ENCODE measurements at places on chromosomes 5 and 9.

DNA sequence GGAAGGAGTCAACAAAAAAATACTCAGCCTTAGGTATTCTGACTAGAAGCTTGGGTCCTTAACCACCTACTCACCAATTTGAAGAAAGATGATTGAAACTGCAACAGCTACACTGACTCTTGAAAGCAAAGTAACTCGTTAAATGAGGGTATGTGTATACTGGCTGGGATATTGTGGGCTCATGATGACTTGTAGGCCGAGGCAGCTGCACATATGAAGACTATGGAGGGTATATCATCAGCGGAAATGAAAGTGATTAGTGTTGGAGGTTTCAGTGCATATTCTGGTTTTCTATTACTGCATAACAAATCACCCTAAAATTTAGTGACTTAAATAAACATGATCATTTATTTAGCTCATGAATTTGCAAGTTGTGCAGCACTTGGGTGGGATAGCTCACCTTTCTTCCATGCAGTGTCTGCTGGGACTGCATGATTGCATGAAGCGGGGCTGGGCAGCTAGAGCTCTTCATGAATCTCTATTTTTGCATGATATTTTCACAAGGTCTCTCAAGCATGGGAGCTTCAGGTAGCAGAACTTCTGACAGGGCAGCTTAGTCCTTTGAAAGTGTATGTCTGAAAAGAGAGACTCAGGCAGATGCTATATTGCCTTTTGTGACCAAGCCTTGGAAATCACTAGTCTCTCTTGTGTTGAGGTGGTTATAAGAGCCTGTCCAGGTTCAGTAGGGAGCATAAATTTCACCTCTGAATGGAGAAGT, 96.1 kb upstream of the CDKN2B start:
- no peak for DNase-seq

GRCh38 chr5:69188811-69189161, 597 bp upstream of the CENPH start:
- DNase-seq: no peak

GRCh38 chr5:110963495-110963894, 108.0 kb upstream of the TSLP start:
- DNase-seq: no peak

GRCh38 chr5:93715327-93715726, 26.1 kb downstream of the POU5F2 start:
- no peak for DNase-seq

- DNase-seq: no peak
These were observed 153.2 kb downstream of the GOLPH3 start for GRCh38 chr5:32020946-32021345.

GRCh38 chr5:35822511-35822910, 34.2 kb upstream of the IL7R start:
- DNase-seq: no peak

GRCh38 chr5:166302166-166302565, 1989.3 kb upstream of the WWC1 start:
- no peak for DNase-seq

- DNase-seq: no peak
These were observed 16.5 kb downstream of the DAB2IP start for GRCh38 chr9:121667890-121668289.

GRCh38 chr9:108547411-108548135, 308.2 kb downstream of the ACTL7B start:
- DNase-seq: no peak

- DNase-seq: no peak
These were observed 5.6 kb downstream of the RMI1 start for GRCh38 chr9:83986195-83986594.

GRCh38 chr5:36444582-36445418, 143.1 kb upstream of the RANBP3L start:
- no peak for DNase-seq

DNA sequence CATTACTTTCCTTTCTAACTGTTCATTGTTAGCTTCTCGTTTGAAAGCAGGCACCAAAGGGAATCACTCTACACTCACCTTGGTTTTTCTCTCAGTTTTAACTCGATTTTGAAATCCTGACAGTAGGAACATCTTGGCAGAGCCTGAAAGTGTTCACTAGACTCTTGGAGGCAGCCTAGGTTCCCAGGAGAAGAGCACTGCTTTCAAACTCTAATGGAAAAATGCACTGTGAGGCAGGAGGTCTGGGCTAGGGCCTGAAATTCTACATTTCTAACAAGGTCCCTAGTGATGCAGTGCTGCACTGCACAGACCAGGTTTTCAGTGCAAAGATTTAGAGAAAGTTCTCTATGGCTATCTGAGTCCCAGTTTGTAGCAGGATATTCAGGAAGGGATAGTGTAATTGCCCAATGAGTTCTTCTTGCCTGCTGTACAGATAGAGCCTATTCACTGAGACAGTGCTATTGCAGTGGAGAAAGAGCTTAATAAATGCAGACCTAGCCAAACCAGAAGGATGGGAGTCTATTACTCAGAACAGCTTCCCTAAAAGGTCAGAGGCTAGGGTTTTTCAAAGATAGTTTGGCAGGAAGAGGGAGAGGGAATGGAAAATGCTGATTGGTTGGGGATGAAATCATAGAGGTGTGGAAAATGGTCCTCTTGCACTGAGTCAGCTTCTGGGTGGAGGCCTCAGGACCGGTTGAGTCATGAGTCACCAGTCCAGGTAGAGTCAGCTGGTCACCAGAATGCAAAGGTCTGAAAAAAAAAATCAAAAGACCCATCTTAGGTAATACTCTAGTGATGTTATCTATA, 153.9 kb downstream of the GPBP1 start:
- no peak for DNase-seq

DNA sequence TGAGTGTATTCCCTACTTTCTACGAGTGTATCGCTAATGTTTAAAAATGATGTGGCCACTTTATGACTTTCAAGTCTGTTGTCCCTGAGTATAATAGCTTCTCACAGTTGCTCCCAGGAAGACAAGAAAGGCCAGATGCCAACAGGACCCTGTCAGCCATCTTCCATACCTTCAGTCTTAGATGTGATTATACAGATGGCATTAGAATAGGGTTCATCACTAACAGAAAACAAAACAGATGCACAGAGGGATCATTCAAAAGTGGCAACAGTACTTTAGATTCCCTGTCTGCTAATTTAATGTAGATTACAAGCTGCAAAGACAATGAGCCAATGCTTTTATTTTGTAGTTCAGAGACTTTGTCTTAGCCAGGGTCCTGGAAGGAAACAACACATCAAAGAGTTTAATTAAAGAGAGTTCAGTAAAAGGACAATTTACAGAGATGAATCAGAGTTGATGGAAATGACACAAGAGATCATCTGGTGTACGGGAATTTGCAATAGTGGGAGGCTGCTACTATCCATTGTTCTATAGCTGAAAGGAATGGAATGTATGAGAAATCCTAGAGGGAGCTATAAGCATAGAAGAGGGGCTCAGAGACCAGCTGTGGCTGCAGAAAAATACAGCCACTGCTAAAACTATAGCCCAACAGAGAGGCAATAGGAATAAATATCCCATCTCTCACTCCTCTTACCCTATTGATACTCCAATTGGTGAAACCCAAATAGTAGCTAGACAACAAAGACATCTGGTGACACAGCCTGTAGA, 393.7 kb upstream of the SMC2 start:
- no peak for DNase-seq

- DNase-seq: peak; percentile 34
These were observed 14.9 kb downstream of the COL5A1 start for GRCh38 chr9:134656334-134657006.

DNA sequence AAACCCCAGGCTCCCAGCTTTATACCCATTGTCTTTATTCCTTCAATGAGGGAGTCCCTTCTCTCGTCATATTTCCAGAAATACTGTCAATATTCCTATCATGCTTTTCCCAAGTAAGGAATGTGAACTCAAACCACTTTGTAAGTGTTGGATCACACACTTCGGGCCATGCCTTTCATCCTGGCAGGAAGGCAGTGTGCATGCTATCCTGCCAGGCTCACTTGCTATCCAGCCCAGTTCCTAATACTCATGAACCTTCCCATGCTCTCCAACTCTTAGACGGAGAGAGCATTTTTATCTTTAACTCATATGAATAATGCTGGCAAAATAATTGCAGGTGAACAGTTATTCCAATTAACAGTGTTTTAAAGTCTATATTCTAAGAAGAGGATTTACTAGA, 639.9 kb upstream of the ACO1 start:
- no peak for DNase-seq

GRCh38 chr5:31889001-31889561, 250.2 kb downstream of the PDZD2 start:
- DNase-seq: peak; percentile 40

DNA sequence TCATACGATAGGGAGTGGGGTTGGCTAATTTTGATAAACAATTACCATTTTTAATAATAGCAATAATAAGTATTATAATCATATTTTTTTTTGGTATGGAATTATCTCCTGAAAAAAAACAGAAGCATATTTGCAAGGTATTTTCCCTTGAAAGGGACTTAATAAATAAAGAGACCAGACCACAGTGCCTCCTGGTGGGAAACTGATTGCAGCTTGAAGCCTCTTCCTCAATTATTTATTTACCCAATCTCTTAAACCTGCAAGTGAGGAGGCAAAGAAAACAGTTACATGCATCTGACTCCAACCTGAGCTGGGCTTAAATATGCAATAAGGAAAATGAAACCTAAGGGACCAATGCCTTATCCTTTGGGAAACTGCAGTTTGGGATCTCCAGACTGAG, 388.1 kb upstream of the ACO1 start:
- DNase-seq: no peak

DNA sequence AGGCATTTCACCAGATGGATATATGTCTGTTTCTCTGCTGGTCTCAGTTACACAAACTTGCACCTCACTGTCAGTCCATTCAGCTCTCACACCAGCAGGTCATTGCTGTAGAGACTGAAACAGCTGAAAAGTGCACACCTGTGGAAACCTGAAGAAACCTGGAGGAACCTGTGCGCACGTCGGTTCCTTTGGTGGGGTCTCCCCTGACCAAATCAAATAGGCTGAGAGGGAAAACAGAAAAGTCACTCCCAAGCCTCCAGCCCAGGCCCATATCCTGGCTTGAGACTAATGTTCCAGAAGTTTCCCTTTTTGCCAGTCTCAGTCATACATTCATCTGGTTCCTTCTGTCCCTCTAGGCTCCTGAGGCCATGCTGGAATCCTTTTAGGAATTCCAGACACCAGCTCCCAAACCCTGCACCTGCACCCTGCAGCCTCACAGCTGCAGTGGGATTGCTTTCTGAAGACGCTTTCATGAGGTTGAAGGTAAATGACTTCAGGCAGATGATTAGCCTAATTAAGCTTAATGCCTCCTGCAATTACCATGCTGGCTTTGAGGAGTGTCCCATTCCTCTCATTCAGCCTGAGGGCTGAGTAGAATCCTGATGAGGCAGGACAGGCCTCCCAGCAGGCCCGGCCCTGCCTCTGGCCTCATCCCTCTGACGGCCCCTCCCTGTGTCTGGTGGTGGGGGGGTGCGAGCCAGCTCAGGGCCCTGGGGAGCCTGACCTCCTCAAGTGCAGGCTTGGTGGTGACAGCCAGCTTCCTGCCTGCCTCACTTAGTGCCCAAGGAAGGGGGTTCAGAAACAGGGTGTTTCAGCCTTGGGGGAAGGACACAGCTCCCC, 24.3 kb upstream of the CXCL14 start:
- no peak for DNase-seq

GRCh38 chr5:144284931-144285502, 114.3 kb downstream of the KCTD16 start:
- no peak for DNase-seq

- DNase-seq: no peak
These were observed 21.2 kb downstream of the DAPK1 start for GRCh38 chr9:87518702-87519335.

DNA sequence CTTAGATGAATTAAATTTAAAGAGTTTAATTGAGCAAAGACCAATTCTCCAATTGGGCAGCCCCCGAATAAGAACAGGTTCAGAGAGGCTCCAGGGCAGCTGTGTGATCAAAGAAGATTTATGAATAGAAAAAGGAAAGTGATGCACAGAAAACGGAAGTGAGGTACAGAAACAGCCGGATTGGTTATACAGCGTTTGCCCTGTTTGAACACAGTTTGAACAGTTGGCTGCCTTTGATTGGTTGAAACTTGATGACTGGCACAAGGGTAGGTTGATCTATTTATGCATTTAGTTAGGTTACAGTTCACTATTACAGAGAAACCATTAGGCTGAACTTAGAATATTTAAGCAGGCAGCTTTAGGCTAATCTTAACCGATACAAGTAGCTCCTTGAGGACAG, 29.5 kb downstream of the NIM1K start:
- no peak for DNase-seq

DNA sequence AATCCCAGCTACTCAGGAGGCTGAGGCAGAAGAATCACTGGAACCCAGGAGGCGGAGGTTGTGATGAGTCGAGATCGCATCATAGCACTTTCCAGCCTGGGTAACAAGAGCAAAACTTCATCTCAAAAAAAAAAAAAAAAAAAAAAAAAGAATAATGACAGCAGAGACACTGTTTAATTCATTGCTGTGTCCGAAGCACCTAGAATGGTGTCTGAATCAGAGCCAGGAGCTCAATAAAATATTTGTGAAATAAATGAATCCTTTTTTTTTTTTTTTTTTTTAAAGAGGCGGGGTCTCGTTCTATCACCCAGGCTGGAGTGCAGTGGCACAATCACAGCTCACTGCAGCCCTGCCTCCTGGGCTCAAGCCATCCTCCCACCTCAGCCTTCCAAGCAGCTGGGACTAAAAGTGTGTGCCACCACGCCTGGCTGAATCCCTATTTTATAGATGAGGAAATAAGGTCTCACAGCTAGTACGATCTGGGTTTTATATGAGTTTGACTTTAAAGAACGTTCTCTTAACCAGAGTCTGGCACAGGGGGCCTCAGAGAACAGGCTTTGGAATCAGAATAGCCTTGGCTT, 47.8 kb downstream of the THOC3 start:
- DNase-seq: no peak

DNA sequence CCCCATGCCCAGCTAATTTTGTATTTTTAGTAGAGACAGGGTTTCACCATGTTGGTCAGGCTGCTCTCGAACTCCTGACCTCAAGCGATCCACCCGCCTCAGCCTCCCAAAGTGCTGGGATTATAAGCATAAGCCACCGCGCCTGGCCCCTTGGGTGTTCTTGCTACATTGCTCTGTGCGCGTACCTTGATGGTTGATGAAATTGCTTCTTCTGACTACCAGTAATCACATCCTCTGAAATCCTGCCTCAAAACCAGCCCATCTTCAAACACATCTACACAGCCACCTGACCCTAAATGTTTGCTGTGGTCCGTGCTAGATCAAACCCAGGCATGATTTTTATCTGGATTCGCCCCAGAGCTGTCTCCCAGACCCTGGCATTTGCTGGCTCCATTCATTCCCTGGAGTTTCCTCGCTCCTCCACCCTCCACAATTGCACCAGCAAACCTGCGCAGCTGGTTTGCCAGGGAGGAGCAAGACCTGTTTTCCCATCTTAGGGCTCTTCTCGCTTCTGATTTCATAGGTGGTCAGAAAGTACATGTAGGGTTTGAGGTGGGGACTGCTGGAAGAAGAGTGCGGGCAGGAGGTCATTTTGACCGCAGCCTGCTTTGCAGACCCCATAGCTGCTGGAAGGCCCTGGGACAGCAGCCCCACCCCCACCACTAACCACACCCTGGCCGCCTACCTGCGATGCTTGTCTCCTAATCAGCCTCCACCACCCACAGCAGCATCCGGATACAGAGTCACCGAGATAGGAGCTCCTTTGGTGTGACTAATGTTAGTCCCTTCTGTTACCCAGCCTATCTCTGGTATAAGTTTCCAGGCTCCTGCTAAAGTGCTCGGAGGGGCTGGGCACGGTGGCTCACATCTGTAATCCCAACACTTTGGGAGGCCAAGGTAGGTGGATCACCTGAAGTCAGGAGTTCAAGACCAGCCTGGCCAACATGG, 22.7 kb downstream of the SWI5 start:
- DNase-seq: no peak

- DNase-seq: no peak
These were observed 115.1 kb downstream of the PALM2AKAP2 start for GRCh38 chr9:109894921-109895758.

GRCh38 chr9:37923118-37923795, 19.3 kb upstream of the SLC25A51 start:
- no peak for DNase-seq

Measured in NCI-H1092 treated with DMSO at 0.1 percent for 48 hours (cell line).